AG20443 (cell line): ENCODE measurements at places on chromosomes 16 and 17.

GRCh38 chr17:47649972-47650524, 329 bp downstream of the KPNB1 start:
- no peak for DNase-seq

DNA sequence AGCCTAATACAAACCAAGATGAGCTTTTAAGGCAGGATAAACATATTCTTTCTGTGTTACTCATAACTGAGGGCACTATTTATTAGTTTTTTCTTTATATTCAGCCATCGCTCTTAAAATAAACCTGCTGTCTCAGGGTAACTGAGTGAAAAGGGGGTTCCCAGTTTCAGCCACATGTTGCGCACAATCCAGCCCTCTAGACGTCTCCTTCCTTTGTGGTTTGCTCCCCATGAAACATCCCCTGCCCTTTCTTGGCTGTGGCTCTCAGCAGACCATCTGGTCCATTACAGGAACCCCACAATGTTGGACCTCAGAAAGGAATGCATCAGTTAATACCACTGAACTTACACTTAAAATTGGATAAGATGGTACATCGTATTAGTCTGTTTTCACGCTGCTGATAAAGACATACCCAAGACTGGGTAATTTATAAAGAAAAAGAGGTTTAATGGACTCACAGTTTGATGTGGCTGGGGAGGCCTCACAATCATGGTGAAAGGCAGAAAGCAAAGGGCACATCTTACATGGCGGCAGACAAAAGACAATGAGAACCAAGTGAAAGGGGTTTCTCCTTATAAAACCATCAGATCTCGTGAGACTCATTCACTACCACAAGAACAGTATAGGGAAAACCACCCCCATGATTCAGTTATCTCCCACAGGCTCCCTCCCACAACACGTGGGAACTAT, 12.6 kb upstream of the IL21R start:
- DNase-seq = no peak

DNA sequence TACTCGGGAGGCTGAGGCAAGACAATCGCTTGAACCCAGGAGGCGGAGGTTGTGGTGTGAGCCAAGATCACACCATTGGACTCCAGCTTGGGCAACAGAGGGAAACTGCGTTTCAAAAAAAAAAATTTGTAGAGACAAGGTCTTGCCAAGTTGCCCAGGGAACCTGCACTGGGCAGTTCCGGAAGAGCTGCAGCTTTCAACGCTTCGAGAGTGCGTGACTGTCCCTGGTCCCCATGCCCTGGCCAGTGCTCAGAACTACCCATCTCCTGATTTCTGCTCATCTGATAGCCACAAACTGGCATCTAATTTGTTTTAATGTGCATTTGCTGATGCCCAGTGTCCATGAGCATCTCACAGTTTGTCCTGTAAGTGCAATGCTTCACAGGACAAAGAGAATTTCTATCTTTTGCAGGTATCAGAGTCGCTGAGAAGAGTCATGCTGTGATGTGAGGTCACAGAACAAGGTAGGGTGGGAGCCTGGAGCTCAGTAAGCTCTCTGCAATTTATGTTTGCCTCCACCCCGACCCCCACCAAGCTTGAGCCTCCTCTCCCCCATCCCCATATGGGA, 3.9 kb downstream of the ACTG1 start:
- DNase-seq = no peak

- peak; percentile 77 for DNase-seq
These were observed 36.4 kb downstream of the EFCAB5 start for GRCh38 chr17:29977836-29978235.

- no peak for DNase-seq
These were observed 151.2 kb downstream of the IRX5 start for GRCh38 chr16:55081622-55082590.

DNA sequence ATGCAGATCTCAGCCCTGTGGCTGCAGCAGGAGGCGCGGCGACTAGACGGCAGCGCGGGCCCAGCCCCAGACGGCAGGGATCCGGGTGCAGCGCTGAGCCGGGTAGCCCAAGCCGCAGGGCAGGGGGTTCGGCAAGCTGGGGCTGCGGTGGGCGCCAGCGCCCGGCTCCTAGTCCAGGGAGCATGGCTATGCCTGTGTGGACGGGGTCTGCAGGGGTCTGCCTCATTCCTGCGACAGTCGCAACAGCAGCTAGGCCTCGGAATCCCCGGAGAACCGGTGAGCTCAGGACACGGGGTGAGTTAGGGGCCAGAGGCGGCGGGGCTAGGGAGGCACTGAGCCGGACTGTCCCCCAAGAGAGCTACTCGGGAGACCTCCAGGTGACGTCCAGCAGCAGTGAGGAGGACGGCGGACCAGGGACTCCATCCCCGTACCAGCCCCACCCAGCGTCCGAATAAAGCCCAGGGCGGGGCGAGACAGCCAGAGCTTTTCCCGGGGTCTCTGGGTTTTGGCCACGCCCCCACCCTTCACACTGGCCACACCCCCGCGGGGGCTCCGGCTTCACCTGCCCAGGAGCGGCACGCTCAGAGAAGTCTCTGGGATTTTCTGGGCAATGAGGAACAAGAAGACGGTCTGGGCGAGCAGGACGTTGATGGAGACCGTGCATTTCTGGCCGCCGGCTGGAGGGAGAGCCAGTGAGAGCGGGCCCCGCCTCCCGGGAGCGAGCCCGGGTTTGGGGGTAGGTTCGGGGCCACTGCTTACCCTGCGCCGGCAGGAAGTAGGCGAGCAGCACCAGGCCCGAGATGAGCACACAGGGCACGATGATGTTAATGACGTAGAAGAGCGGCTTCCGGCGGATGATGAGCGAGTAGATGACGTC, 1.1 kb downstream of the C17orf107 start:
- DNase-seq = no peak

- DNase-seq = no peak
These were observed 3.6 kb upstream of the POLG2 start for GRCh38 chr17:64500487-64500859.

DNA sequence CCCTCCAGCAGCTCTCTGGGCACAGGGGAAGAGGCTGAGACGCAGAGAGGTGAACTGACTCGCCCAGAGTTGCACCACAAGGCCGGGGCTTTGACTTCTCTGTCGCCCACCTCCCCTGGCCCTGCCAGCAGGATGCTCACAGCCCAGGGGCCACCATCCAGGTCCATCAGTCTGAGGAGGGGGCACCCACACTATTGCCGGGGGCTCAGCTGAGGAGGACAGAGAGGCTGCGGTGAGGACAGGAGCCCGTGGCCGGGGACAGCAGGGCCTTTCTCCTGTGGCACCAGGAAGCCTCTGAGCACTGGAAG, 32.6 kb downstream of the KDM8 start:
- no peak for DNase-seq

- no peak for DNase-seq
These were observed 14.1 kb downstream of the PRMT7 start for GRCh38 chr16:68324780-68325357.

DNA sequence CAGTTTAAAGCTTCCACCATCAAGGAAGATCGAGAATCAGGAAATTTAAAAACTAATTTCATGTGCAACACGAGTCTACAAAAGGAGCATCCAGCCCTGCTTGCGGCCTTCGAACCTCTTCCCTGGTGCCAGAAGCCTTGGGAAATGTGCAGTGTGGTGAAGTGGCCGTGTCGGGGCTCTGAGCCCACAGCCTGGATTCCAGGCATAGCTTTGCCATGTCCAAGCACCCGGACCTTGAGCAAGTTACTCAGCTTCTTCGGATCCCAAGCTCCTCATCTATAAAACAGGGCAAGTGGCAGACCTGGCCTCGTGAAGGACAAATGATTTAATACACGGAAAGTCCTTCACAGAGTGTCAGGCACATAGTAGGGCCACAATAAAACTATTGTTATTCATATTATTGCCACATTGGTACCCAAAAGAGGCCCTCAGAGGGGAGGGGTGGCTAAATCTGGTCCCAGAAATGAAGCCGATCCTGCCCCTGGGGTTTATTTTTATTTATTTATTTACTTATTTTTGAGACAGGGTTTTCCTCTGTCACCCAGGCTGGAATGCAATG, 34.8 kb downstream of the COTL1 start:
- peak; percentile 87 for DNase-seq

- no peak for DNase-seq
These were observed 211.7 kb downstream of the C16orf78 start for GRCh38 chr16:49585143-49585832.

GRCh38 chr16:87044032-87044382, 273.2 kb downstream of the C16orf95 start:
- DNase-seq = no peak

DNA sequence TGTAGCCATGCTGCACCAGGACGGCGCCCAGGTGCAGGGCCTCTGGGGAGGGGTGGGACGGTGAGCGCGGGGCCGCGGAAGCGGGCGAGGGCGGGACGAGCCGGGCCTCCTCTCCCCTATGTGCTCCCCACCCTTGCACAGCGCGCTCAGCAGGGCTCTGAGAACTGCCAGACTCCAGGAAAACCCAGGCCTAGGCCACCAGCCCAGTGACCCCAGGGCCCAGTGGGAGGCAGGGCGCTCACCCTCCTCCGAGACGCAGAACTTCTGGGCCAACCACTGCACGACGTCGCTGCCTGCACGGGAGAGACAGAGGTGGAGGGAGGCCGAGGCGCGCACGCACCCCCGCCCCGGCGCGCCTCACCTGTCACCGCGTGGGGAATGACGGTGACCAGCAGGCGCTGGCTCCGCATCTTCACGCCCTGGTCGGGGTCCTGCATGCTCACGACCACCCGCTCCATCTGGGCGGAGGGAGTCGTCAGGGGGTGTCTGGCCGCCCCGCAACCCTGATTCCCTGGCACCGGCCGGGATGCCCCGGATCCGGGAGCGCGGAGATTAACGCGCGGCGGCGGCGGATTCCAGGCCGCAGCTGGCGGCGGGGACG, 603 bp downstream of the RGS11 start:
- peak; percentile 50 for DNase-seq

GRCh38 chr16:84496991-84497390, 7.5 kb downstream of the MEAK7 start:
- no peak for DNase-seq

- DNase-seq = no peak
These were observed 562.2 kb upstream of the ZFHX3 start for GRCh38 chr16:73610160-73610559.

DNA sequence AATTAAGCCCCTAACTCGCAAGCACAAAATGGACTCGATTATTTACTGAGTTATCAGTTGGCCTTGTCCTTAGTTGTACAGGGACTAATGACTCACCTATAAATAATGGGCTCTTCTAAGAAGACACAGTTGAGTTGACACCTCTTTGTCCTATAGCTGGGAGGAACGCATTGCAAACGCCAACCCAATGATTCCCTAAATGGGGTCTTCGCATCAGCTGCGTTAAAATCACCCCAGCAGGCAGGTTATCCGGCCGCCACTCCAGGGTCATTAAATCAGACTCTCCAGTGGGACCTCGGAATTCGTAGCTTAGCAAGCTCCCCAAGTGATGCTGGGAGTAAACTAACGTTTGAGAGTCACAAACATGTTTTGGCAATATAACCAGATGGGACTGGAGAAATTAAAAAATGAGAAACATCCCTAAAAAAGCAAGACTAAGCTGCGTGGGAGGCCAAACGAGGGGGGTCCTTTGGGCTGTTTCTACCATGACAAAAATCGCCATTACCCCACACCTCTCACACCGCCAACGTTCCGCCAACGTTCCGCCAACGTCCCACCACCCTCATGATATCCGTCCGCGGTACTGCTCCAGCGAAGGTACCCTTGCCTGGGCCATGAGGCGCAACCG, 932 bp upstream of the NFE2L1 start:
- no peak for DNase-seq

DNA sequence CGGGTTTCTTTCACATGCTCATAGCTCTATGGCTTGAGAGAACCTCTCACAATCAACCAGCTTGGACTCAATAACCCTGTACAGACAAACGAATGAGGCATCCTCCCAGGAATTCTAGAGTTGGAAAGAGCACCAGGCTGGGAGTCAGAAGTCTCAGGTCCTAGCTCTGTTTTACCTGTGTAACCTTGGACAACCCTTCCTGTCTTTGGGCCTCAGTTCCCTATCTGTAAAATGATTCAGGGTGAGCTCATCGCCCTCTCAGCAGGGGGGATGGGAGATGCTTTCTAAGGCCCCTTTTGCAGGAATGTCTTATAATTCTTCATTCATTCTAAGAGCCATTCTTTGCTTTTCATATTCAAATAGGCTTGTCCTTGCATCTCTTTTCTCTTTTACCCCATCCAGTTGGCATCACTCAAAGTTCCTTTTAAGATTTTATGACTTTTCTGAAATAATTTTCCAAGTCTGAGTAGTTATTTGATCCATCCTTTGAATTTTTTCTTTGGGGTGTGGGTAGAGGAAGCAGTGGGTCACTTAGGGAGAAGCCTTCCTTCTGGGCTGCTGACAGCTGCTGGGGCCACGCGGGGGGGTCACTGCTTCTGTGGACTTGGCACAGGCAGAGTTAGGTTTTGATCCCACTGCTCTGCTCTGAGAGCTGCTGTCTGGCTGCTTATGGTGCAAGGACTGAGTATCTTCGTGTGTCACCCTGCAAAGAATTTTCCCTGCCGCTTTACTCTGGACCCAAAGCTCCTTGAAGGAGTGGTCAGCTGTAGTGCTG, 102.7 kb downstream of the UTP18 start:
- DNase-seq = no peak

GRCh38 chr17:82845163-82845807, 5.5 kb upstream of the ZNF750 start:
- no peak for DNase-seq

DNA sequence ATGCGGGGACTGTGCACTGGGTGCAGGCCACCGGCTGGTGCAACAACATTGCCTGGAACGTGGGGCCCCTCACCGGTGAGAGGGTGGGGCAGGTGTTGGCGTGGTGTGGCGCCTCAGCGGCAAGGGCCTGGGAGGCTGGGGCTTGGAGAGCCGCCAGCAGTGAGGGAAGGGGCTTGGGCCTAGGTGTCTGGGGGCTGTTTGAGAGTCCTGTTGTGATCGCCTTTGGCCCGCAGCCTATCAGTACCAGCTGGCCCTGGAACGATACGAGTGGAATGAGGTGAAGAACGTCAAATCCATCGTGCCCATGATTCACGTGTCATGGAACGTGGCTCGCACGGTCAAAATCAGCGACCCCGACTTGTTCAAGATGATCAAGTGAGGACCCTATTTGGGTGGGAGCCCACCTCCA, 2.6 kb upstream of the TMEM88 start:
- DNase-seq = no peak

GRCh38 chr17:36791150-36791941, 145.9 kb upstream of the LHX1 start:
- peak; percentile 8 for DNase-seq

GRCh38 chr16:17282247-17282646, 188.5 kb downstream of the XYLT1 start:
- DNase-seq = no peak

GRCh38 chr16:76970087-76970744, 220.8 kb upstream of the MON1B start:
- DNase-seq = no peak

- DNase-seq = no peak
These were observed 32.2 kb downstream of the TRIM37 start for GRCh38 chr17:59074494-59074893.

GRCh38 chr16:55019419-55020131, 88.9 kb downstream of the IRX5 start:
- no peak for DNase-seq

DNA sequence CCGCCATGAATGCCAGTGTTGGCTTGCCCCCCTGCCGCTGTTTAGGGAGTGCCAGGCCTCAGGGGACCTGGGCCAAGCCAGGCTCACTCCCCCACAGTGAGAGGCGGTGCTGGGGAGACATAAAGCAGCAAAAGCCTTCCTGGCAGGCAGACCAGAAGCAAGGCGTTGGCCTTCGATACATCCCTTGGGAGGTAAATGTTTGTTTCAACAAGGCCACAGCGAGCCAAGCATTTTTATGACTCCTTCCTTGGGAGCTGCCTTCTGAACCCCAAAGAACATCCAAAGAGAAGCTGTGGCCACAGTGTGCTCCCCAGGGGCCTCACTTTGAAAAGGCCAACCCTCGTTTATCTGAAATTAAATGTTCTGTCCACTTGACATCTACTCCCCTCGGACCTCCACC, 119.7 kb upstream of the CIBAR2 start:
- peak; percentile 71 for DNase-seq

- DNase-seq = no peak
These were observed 210.8 kb downstream of the CNTNAP4 start for GRCh38 chr16:76488065-76488417.
